Fibroblast of skin of right biceps (primary cell): ENCODE measurements at places on chromosomes 2 and 18.

GRCh38 chr2:130307850-130308249 is 34.8 kb upstream of the IMP4 start:
- no peak for DNase-seq

- no peak for DNase-seq
Observed at GRCh38 chr2:27721335-27721734, 50.2 kb upstream of the MRPL33 start.

DNA sequence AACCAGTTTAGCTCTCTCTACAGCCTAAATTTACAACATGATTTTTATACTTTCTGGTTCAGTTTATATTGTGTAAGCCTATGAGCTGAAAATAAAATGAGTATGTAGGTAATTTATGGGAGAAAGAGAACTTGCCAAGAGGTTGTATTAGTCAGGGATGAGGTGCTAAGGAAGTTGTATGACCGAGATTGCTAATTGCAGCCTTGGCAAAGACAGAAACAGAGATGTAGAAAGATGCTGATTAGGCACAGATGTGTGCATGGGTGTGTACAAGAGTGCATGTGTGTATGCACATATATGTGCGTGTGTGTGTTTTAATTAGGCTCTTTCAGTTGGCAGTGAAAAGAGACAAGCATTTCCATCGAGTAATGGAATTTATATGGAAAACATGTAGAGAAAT is 213.9 kb downstream of the FBXO15 start:
- DNase-seq, result no peak

- DNase-seq, result peak; percentile 34
Observed at GRCh38 chr18:34809451-34810072, 99.5 kb downstream of the DTNA start.

DNA sequence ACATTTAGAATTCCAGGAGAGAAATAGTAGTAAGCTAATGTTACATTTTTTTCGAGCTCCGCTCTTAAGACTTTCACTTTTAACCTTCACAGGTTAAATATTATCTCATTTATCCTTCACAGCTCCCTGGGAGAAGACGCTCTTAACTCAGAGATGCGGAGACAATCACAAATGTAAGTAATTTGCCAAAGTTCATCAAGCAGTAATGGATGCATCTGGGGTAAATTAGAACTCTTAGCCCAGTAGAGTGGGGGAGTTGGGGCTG is 168.5 kb downstream of the SPP2 start:
- DNase-seq, result no peak

GRCh38 chr2:60091266-60091665 is 462.2 kb downstream of the BCL11A start:
- peak; percentile 51 for DNase-seq

DNA sequence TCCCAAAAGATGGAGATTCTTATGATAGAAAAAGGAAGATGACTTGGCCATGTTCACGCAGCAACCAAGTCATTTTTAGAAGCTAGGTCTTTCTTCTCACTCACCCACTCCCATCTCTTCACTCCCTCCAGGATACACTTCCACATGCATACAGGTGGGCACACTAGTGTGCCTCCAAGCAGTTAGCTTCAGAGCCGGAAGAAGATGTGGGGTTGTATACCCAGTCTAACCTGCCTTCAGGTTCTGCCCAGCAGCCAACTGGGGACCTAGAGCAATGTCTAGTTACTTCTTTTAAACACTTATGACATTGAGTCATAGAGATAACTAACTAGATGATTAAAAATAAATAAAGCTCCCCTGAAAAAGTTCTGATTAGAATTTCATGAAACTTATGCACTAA is 21.8 kb upstream of the TANK start:
- DNase-seq, result no peak

DNA sequence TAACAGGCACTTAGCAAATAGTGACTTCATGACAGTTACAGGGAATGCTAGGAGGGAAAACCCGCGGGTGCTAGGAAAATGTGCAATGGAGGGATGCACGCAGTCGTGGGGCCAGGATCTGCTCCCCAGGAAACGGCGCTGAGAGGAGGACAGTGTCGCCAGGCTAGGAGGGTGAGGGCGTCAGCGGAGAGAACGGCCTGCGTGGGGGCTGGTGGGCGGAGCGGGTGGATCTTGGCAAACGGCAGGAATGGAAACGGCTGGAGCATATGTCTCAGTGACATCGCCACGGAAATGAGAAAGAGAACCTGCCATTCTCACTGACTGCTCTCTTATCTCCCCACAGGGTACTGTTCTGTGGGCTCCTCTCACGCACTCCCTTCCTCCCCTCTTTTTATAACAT is 478.5 kb upstream of the ID2 start:
- no peak for DNase-seq

- DNase-seq, result peak; percentile 30
Observed at GRCh38 chr2:232142049-232142448, 180.5 kb downstream of the DIS3L2 start.

GRCh38 chr2:18149660-18150246 is 271.3 kb downstream of the KCNS3 start:
- DNase-seq, result peak; percentile 49

GRCh38 chr2:208031608-208032019 is 6.3 kb upstream of the PLEKHM3 start:
- peak; percentile 30 for DNase-seq

DNA sequence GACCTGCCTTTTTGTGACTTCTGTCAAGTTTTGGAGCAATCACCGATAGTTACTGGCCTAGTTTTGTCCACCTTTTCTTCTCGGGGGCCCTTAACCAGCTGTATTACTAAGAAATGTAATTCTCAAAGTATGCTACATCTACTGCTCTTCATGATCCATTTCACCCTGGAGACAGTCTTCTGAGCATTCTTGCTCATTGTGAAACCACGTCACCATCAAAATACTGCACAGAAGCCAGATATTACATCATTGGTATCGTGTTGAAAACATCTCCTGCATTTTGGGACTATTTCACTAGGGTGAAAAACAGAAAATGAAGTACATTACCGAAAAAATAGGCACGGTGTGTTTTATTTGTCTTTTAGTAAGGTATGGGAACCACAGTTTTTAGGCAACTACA is 11.7 kb downstream of the LYPD6B start:
- DNase-seq, result peak; percentile 85

DNA sequence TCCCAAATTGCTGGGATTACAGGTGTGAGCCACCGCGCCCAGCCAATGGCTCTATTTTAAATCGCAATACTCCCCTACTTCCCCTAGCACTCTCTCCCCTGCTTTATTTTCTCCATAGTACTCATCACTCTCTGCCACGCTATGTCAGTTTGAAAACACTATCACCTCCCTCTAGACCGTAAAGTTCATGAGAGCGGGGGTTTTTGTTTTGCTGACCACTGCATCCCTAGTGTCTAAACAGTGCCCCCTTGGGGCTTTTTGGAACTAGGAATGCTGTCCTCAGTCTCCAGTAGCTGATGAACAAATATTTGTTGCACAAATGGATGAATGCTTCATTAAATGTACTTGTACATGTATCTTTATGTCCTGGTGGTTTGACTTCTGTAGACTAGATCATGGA is 44.1 kb downstream of the ATOH8 start:
- peak; percentile 42 for DNase-seq
